ENCODE measurements at places on chromosomes 3 and 15. TPM values are rescaled to one million over a fixed set of nuclear protein-coding genes. Genes with fewer than 3 reads are reported as not detected.

The TMEM108 gene
- 0.14 TPM for total RNA-seq

DNA sequence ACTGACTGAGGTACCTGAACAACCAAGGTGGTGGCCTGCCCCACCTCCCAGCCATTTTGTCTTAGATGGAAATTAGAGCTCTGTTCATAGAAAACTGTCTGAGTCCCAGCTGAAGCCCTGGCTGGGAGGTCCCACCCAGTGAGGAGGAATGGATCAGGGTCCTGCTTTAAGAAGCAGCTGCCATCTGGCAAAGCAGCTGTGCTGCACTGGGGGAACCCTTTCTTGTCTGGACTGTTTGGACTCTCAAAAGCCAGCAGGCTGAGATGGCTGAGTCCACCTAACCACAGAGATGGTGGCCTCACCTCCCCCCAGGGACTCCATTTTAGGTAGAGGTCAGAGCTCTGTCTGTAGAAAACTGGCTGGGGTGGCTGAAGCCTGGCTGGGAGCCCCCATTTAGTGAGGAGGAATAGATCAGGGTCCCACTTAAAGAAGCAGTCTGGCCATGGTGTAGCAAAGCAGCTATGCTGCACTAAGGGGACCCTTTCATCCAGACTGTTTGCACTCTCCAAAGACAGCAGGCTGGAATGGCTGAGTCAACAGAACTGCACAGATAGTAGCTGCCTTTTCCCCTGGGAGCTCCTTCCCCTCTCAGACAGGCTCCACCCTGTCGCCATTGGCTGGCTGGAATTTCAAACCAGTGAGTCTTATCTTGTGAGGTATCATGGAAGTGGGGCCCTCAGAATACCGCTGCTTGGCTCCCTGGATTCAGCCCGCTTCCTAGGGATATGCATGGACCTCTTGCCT is 116.9 kb downstream of the EPHA6 start:
- H3K27ac ChIP-seq: no peak overlapping the region
- no peaks in the 10 kb centered on the region for H3K27me3 ChIP-seq
- no peaks in the 10 kb centered on the region for H3K4me1 ChIP-seq
- no peaks in the 10 kb centered on the region for H3K36me3 ChIP-seq
- H3K4me3 ChIP-seq: no peak overlapping the region

GRCh38 chr3:129162729-129163579 is 2.1 kb upstream of the ISY1 start:
- H3K4me3 ChIP-seq: no peak overlapping the region
- peaks cover 20% of the 10 kb centered on the region for H3K4me1 ChIP-seq
- H3K36me3 ChIP-seq: peaks cover 46% of the 10 kb centered on the region
- no peak overlapping the region for H3K27ac ChIP-seq

The SPG11 gene
- total RNA-seq: 35.4 TPM

Data from heart left ventricle (tissue), 16 donors.